Heart right ventricle (tissue), 16 donors: ENCODE measurements at places on chromosomes 6 and 20. TPM values are rescaled to one million over a fixed set of nuclear protein-coding genes. Genes with fewer than 3 reads are reported as not detected.

- peak overlapping the region; percentile 70 for H3K27ac ChIP-seq
- peak; percentile 26 for DNase-seq
- no peaks in the 10 kb centered on the region for H3K36me3 ChIP-seq
- H3K27me3 ChIP-seq, result no peaks in the 10 kb centered on the region
- peak overlapping the region; percentile 5 for H3K4me3 ChIP-seq
- no peaks in the 10 kb centered on the region for H3K4me1 ChIP-seq
Observed at GRCh38 chr6:135938576-135939207, 87.2 kb downstream of the PDE7B start.

GRCh38 chr6:113184736-113185135, 672.4 kb upstream of the MARCKS start:
- DNase-seq, result peak; percentile 64
- H3K27ac ChIP-seq, result no peak overlapping the region
- peaks cover 16% of the 10 kb centered on the region for H3K4me1 ChIP-seq
- no peak overlapping the region for H3K4me3 ChIP-seq

The PRDM1 gene
- 2.1 TPM for total RNA-seq

DNA sequence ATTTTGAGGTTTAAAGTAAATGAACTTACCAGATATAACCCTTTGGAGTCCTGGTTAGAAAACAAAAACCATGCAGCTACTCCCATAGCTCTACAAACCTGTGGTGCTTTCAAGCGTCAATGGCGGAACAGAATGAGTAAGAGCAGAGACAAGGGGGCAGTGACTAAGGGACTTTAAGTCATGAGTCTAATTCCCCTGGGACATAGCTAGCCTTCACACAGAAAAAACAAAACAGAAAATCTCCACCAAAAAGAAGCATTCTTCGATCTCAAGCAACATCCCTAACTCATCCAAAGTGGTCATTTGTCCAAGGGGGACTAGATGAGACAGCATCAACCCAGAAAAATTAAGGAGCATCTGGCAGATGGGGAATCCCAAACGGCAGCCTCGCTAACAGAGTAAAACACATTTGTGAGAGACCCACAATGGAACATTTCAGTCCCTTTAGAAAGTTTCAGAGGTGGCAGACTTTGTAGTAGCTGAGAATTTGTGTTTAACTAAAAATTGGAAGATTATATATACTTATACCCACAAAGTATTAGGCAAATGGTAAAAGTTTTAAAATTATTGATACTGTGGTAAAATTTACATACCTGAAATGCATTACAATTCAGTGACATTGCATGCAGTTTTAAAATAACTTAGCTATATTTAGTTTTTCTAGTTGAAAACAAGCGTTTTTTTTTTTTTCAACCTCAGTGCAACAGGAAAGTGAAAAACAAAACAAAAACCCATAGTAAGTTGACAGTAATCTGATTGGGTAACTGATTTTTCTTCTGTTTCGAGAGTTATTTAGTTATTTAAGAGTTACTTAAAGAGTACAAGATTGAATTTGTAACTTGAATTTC, 67.5 kb downstream of the KCNQ5 start:
- H3K27me3 ChIP-seq, result no peaks in the 10 kb centered on the region
- no peak overlapping the region for H3K27ac ChIP-seq
- H3K36me3 ChIP-seq, result no peaks in the 10 kb centered on the region
- no peak for DNase-seq
